Central memory CD8-positive, alpha-beta T cell (primary cell): ENCODE measurements at places on chromosomes 5 and 9.

DNA sequence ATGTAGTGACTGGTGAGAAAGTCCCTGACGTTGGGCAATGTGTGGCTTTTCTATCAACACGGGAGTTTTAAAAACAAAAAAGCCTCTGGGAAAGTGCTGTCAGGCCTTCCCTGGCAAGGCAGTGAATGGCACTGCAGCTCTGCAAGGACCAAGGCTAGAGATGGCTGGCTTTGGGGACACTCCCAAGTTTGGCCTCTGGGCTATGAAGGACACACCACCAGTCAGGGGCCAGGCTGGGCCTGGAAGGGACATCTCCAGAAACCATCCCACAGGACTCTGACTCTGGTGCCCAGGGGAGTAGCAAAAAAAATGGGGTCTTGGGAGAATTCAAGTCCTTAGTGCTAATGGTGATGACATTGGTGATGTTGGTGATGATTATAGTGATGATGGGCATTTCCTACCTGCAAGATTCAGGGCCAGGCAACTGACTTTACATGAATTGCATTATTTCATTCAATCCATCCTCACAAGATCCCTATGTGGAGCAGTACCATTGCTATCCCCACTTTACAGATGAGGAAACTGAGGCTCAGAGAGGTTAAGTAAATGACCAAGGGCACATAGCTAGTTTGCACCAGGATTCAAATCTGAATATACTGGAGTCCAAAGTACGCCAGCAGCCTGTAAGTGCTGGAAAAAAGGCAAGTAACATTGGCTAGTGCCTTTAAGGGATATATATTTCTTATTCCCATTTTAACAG lies 2.6 kb upstream of the PPARGC1B start:
- no peak for DNase-seq
- H3K4me1 ChIP-seq, result peaks cover 4% of the 10 kb centered on the region
- no peak overlapping the region for H3K4me3 ChIP-seq
- H3K36me3 ChIP-seq, result peaks cover 2% of the 10 kb centered on the region
- H3K27me3 ChIP-seq, result no peaks in the 10 kb centered on the region
- no peak overlapping the region for H3K27ac ChIP-seq

DNA sequence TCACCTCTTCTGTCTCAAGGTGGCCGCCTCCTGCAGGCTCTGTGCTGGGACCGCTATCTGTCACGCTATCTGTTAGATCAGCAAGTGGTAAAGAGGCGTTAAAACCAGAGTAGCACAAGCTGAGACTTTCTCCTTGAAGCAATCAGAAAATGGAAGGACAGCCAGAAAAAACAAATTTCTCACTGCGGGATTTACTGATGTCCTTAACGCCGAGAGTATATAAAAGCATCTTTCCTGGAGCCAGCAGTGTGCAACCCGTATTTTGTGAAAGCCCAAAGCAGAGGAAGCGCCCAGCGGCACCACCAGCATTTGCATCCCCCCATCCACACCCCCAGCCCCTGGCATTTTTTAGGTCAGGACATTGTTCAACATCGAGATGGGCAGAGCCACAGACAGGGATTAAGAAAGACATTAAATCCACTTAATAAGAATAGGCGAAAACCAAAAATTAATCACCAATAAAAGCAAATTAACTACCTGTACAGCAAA lies 48.6 kb downstream of the DUSP1 start:
- no peaks in the 10 kb centered on the region for H3K27me3 ChIP-seq
- H3K27ac ChIP-seq, result peak overlapping the region; percentile 73
- no peaks in the 10 kb centered on the region for H3K36me3 ChIP-seq

- no peak overlapping the region for H3K4me3 ChIP-seq
- H3K27ac ChIP-seq, result no peak overlapping the region
- DNase-seq, result no peak
- H3K4me1 ChIP-seq, result peaks cover 4% of the 10 kb centered on the region
Measured at GRCh38 chr5:14945450-14945849, 73.9 kb upstream of the ANKH start.

DNA sequence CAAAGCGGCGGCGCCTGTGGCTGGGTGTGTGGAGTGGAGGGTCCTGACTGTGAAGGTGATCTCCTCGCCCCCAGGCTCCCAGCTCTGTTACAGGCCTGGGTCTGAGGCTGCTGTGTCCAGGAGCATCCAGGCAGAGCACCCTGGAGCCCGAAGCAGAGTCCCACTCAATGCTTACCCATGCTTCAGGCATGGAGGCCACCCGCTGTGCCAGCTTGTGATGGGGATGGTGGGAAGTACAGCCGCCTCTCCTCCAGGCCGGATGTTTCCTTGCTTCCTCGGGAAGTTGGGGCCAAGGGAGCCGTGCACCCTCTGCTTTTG lies 255.9 kb upstream of the IRX1 start:
- no peaks in the 10 kb centered on the region for H3K36me3 ChIP-seq
- DNase-seq, result no peak
- no peaks in the 10 kb centered on the region for H3K27me3 ChIP-seq
- H3K4me1 ChIP-seq, result no peaks in the 10 kb centered on the region
- H3K27ac ChIP-seq, result no peak overlapping the region
- H3K4me3 ChIP-seq, result no peak overlapping the region

- no peaks in the 10 kb centered on the region for H3K27me3 ChIP-seq
- H3K4me3 ChIP-seq, result no peak overlapping the region
- no peaks in the 10 kb centered on the region for H3K36me3 ChIP-seq
- H3K27ac ChIP-seq, result no peak overlapping the region
- H3K4me1 ChIP-seq, result no peaks in the 10 kb centered on the region
Measured at GRCh38 chr5:97496037-97496436, 313.0 kb upstream of the RIOK2 start.

GRCh38 chr9:16864649-16865434 lies 5.6 kb downstream of the BNC2 start:
- no peaks in the 10 kb centered on the region for H3K4me1 ChIP-seq
- peaks cover 13% of the 10 kb centered on the region for H3K27me3 ChIP-seq
- no peak overlapping the region for H3K27ac ChIP-seq
- no peaks in the 10 kb centered on the region for H3K36me3 ChIP-seq
- no peak overlapping the region for H3K4me3 ChIP-seq

DNA sequence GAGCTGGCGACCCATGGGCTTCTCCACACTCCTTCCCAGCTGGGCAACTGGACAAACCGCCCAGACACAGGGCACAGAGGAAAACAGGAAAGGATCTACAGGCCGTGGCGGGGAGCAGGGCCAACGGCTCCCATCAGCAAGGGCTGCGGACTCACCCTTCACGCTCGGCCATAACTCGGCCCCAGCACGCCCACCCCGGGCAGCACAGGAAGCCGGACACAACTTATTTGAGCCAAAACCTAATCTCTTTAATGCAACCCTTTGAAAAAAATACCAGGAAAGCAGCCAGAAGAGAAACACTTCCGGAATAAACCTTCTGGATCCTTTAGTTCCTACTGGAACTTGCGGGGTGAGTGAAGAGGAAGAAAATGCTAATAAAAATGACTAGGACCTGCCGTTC lies 59.9 kb downstream of the VAV2 start:
- H3K36me3 ChIP-seq, result peaks cover 1% of the 10 kb centered on the region
- H3K4me1 ChIP-seq, result peaks cover 5% of the 10 kb centered on the region
- H3K4me3 ChIP-seq, result no peak overlapping the region
- H3K27ac ChIP-seq, result no peak overlapping the region

GRCh38 chr5:56259002-56259511 lies 25.9 kb upstream of the ANKRD55 start:
- no peaks in the 10 kb centered on the region for H3K27me3 ChIP-seq
- DNase-seq, result no peak
- H3K4me3 ChIP-seq, result no peak overlapping the region
- no peak overlapping the region for H3K27ac ChIP-seq

- H3K4me3 ChIP-seq, result no peak overlapping the region
- peaks cover 4% of the 10 kb centered on the region for H3K4me1 ChIP-seq
- no peaks in the 10 kb centered on the region for H3K27me3 ChIP-seq
- H3K27ac ChIP-seq, result no peak overlapping the region
- no peak for DNase-seq
- H3K36me3 ChIP-seq, result peaks cover 9% of the 10 kb centered on the region
Measured at GRCh38 chr9:71975833-71976232, 64.4 kb downstream of the C9orf85 start.

DNA sequence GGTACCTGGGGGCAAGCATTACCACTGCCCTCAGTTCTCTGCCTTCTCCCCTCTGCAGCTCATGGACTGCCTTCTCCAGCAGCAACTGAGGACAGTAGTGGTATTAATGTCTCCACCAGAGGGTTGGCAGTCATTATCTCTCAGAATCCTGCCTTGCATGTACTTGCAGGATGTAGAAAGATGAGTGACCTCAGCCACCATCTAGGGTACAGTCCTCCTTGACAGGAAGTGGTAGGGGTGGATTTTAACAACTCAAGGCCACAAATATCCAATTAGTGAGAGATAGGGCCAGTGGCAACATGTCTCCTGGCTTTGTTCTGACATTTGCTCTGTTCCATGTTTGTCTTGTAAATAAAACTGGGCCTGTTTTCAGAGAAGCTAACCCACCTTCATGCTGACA lies 47.2 kb downstream of the F2R start:
- peak overlapping the region; percentile 21 for H3K27ac ChIP-seq
- no peaks in the 10 kb centered on the region for H3K36me3 ChIP-seq
- peaks cover 32% of the 10 kb centered on the region for H3K4me1 ChIP-seq
- no peaks in the 10 kb centered on the region for H3K27me3 ChIP-seq
- DNase-seq, result peak; percentile 19

DNA sequence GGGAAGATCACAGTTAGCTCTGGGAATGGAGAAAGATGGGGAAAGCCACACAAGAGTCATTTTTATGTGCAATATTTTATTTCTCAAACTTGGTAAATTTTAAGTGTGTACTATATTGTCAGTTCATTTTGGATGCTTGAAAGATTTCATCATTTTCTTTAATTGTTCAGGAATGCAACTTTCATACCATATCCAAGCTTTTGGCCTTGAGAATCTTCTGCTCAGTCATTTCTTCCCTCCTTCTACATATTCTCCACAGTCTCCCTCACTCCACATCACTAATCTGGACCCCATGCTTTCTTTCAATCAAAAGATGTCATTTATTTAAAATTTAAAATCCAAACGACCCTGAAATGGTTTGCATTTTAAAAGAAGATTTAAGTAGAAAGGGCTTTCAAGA lies 135.4 kb downstream of the FAM114A2 start:
- H3K36me3 ChIP-seq, result no peaks in the 10 kb centered on the region
- H3K27me3 ChIP-seq, result peaks cover 4% of the 10 kb centered on the region
- H3K4me3 ChIP-seq, result no peak overlapping the region
- DNase-seq, result no peak
- H3K27ac ChIP-seq, result no peak overlapping the region

DNA sequence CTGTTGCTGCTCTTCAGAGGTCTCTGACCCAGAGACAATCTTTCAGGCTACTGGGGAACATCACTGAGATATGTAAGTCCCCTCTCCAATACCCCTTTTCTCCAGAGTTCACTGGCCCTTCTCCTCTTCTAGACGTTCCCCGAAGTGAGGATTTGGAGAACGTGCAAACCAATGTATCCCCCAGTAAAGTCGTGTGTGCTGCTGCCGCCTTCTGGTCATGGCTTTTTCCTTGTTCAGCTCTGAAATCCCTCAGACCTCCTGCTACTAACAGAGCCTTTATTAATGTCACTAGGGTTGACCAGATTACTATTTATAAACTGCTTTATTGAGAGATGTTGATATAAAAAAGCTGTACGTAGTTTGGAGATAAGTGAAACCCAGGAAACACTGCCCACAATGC lies 1028.6 kb downstream of the CDH9 start:
- no peak overlapping the region for H3K4me3 ChIP-seq
- H3K27me3 ChIP-seq, result no peaks in the 10 kb centered on the region
- DNase-seq, result no peak
- H3K27ac ChIP-seq, result no peak overlapping the region
- no peaks in the 10 kb centered on the region for H3K36me3 ChIP-seq

GRCh38 chr5:81450940-81451339 lies 57.0 kb upstream of the ACOT12 start:
- no peaks in the 10 kb centered on the region for H3K4me1 ChIP-seq
- H3K27ac ChIP-seq, result no peak overlapping the region
- DNase-seq, result no peak
- peaks cover 4% of the 10 kb centered on the region for H3K36me3 ChIP-seq
- H3K27me3 ChIP-seq, result no peaks in the 10 kb centered on the region
- H3K4me3 ChIP-seq, result no peak overlapping the region

DNA sequence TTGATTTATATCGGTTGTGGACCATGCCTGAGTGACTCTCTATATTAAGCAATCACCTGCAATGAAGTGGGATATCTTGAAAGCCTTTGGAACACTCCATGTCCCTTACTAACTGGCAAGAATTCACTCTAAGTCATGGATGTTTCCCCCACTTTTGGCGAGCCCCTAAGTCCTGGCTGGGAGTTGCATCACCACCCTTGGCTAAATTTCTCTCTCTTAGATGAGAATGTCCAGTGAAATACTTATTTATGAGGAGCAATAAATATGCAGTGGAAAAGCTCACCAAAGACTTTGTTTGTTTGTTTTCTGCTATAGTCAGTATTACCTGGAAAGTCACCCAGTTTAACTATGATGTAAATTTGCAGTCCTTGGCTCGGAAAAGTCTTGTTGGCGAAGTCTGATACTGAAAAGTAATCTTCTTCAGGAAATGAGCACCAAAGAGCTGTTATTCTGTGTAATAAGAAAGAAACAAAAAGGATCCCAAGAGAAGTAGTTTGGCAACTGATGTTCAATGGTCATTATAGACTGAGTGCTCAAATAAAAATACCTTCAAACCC lies 333.8 kb downstream of the DMRT2 start:
- no peak for DNase-seq
- H3K4me3 ChIP-seq, result no peak overlapping the region
- H3K27me3 ChIP-seq, result no peaks in the 10 kb centered on the region

DNA sequence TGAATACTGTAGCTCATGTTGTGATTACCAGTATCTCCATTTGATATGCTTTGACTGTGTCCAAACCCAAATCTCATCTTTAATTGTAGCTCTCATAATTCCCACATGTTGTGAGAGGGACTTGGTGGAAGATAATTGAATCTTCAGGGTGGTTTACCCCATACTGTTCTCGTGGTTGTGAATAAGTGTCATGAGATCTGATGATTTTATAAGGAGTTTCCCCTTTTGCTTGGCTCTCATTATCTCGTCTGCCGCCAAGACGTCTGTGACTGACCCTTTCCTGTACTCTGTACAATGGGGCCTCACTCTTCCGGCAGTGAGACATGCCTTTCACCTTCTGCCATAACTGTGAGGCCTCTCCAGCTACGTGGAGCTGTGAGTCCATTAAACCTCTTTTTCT lies 59.3 kb downstream of the TRIO start:
- H3K4me1 ChIP-seq, result peaks cover 25% of the 10 kb centered on the region
- no peaks in the 10 kb centered on the region for H3K36me3 ChIP-seq
- no peak for DNase-seq
- H3K4me3 ChIP-seq, result no peak overlapping the region
- H3K27ac ChIP-seq, result peak overlapping the region; percentile 35
- H3K27me3 ChIP-seq, result peaks cover 9% of the 10 kb centered on the region

GRCh38 chr5:115816226-115817081 lies at the start of gene CDO1:
Gene CDO1, minus strand, starts transcription at chr5:115816659. Its CDS starts 262 bp downstream, at chr5:115816397.
- no peak within 1 kb of the TSS for H3K27ac ChIP-seq
- peak within 1 kb of the TSS; percentile 57 for H3K4me3 ChIP-seq
- H3K4me1 ChIP-seq, result peaks cover 15% of the 10 kb centered on the region
- DNase-seq, result no peak

DNA sequence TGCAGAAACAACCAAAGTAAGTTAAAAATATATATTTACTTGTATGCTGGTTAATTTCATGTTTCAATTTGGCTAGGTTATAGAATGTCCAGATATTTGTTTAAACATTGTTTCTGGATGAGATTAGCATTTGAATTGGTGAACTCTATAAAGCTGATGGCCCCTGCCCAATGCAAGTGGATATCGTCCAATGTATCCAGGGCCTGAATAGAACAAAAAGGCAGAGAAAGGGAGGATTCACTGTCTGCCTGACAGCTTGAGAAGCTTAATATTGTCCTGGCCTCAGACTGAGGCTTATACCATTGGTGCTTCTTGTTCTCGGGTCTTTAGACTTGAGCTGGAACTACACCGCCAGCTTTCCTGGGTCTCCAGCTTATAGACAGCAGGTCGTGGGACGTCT lies 446.7 kb upstream of the ACTBL2 start:
- H3K36me3 ChIP-seq, result no peaks in the 10 kb centered on the region
- H3K27me3 ChIP-seq, result no peaks in the 10 kb centered on the region
- H3K4me1 ChIP-seq, result no peaks in the 10 kb centered on the region
- no peak overlapping the region for H3K4me3 ChIP-seq
- no peak overlapping the region for H3K27ac ChIP-seq
